ENCODE measurements at places on chromosomes 13 and 19.
A peak's percentile ranks its signal among the peaks of the same experiment; 100 is the strongest.

GRCh38 chr19:55550321-55550650 is 4.9 kb upstream of the SBK3 start:
- no peak for DNase-seq

DNA sequence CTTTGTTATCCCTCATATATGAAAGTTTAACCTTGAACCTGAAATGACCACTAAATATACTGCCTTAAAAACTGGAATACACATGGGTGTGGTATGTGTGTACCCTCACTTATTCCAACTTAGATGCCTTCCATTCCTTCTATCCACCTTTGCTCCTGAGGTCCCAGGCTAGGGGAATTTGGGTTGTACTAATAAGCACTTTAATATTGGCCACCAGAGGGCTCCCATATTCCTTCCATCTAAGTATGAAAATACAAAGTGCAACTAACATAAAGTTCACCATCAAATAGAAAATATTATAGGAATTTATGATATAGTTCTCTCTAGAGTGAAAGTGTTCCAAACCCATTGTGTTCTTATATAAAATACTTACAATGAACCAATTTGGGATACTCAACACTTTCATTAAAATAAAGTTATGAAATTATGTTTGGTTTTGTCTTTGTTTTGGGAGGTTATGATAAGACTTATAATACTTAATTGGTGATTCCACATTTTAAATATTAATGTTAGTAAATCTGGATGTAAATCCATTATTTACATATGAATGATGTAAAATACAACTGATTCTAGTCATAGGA is 62.3 kb downstream of the ITGBL1 start:
- DNase-seq, result no peak

DNA sequence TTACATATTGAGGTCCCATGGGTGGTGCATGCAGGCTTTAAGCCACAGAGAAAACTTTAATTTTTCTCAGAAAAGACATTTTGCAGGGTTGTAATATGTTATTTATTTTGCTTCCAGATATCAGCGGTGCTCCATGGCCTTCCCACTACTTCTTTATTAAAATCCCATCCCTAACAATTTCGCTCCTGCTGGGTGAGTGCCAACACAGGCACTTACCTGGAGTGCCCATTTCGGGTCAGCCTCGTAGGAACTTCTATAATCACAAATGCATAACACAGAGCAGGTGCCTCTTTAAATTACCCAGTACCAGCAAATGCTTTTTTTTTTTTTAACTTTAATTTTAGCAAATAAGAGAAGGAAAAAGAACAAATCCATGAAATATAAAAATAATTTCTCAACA is 86.4 kb downstream of the EFNB2 start:
- no peak for DNase-seq

DNA sequence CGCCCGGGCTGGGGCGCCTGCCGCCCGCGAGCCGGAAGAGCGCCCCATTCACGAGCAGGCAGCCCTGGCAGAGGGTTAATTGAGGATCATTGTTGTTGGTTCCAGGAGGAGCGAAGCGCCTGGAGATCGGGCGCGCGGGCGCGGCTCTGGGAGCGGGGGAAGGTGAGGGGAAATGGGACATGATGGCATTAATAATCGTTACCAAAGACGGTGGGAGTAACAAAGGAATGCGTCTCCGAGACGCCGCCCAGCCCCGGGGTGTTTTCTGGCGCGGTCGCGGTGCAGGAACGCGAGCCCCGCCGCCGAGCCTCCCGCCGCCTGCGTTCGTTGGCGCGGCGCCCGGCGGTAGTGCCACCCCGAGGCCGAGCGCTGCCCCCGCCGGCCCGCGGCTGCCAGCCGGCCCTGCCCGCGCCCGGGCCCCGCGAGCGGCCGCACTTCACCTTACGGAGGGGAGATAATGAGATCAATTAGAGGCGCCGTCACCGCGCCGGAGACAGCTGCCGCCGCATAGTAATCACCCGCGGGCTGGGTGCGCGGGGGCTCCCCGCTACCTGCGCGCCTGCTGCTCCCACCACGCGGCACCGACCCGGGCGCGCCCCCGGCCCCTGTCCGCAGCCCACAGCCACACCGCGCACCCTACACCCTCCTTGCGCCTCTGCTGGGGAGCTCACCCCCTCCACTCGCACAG is 2.8 kb downstream of the ZNF536 start:
- DNase-seq, result no peak

- no peak for DNase-seq
These were observed 231.6 kb upstream of the IRS2 start for GRCh38 chr13:110018009-110018408.

- DNase-seq, result no peak
These were observed 4.2 kb upstream of the MYH14 start for GRCh38 chr19:50199259-50199555.

GRCh38 chr13:113431171-113431570 is 22.1 kb downstream of the ADPRHL1 start:
- no peak for DNase-seq

- DNase-seq, result no peak
These were observed 18.0 kb downstream of the MBNL2 start for GRCh38 chr13:97239943-97240787.

DNA sequence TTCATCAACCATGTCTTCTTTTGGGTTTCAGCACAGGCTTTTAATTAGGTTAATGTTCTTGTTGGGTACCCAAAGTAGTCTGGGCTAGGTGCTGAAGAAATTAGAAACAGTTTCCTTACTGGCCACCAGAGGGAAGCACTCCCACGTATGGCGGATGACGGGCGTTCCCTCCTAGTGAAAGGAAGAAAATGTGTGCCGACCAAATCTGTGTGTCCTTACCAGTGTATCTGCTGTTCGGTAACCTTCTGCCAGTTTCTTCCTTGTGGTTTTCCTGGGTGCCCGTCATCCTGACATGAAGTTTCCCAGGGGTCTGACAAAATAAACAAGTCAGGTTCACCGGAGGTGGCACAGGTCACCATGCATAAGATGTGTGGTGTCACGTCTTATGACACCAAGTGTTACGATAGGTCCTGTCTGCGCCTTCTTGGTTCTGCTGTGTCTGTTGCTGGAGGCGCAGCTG is 6.0 kb upstream of the WDR88 start:
- DNase-seq, result no peak

GRCh38 chr13:23671897-23672296 is 101.7 kb downstream of the TNFRSF19 start:
- no peak for DNase-seq

GRCh38 chr13:64505336-64505910 is 2724.7 kb downstream of the PCDH9 start:
- DNase-seq, result peak; percentile 7

DNA sequence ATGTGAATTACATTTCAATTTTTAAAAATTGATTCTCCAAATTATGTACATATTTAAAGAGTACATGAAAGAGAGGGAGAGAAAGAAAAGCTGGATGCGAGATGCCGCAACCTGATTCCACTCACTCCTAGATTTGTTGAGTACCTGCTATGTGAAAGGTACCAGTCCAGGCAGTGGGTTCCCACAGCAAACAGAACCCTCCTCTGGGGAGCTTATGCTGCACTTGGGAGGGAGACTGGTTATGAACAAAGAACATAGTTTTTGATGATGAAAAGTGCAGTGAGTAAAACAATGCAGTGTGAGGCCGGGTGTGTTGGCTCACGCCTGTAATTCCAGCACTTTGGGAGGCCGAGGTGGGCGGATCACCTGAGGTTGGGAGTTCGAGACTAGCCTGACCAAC is 43.4 kb downstream of the ACTN4 start:
- no peak for DNase-seq

DNA sequence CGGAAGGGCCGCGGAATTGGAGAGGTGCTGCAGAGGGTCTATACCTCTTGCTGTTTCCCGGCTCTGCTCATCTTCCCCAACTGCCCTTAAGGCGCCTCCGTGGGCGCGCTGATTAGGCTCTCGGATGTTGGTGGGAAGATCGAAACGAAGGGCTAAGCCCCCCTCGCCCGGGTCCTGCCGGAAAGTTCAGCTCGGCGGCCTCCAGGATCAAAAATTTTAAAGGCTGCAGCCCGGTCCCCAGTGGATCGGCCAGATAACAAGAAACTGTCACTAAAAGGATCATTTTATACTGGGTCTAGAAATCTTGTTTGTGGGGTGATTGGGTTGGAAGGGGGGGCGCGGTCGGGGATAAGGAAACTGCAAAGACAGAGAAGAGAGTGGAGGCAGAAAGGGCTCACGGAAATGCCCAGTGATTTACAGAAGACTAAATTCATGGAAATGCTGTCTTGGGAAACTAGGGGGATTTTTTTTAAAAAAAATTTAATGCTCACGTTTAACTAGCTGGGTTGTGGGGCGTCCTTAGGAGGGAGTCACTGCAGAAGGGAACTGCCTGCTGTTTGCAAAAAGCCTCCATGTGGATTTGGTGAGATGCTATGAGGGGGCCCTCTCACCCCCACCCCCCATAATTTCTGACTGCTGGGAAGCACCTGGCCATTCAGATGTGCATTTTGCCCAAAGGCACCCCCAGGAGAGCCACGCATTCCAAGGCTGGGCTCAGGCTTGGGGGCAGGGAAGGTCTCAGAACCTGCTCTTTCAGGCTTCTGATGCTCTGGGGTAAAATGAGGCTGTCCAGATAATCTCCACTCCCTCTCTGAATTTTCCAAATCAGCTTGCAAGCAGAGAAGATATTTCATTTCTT is 7.7 kb downstream of the CDX2 start:
- DNase-seq, result no peak

DNA sequence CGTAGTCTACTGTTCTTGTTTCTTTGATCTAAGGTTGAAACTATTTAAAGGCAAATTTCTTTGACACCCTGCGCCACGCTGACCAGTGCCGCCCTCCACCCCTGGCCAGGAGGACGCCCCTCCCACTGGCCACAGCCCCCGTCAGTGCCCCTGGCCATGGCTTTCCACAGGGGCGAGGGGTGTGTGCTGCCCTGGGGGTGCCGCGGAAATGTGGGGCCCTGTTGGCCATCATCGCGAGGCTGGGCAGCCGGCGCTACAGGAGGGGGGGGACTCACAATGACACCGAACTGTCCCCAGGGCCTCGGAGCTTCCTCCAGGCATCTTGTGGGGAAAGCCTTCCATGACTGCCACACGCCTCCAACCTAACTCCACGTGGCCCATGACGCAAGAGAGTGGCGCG is 10.9 kb downstream of the SHC2 start:
- DNase-seq, result no peak

DNA sequence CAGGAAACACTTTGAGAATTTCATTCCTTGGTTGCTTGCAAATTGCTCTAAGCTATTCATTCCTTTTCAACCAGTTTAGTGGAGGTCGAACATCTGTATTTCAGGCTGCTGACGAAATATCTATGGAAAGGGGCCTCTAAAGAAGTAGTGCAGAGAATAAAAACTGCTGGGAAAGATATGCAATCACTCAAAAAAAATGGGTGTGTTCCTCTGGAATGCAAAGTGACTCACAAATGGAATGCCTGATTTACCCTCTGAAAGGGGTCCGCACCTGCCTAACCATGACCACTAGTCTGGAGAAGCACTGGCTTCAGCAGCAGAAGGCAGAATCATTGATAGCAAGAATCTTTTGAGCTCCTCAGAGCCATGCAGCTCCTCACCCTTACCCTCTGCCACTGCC is 129.4 kb downstream of the PCDH9 start:
- no peak for DNase-seq
